ENCODE measurements at places on chromosomes 1 and 21.

- DNase-seq: no peak
Observed at GRCh38 chr21:37074197-37074510, 1.1 kb downstream of the TTC3 start.

DNA sequence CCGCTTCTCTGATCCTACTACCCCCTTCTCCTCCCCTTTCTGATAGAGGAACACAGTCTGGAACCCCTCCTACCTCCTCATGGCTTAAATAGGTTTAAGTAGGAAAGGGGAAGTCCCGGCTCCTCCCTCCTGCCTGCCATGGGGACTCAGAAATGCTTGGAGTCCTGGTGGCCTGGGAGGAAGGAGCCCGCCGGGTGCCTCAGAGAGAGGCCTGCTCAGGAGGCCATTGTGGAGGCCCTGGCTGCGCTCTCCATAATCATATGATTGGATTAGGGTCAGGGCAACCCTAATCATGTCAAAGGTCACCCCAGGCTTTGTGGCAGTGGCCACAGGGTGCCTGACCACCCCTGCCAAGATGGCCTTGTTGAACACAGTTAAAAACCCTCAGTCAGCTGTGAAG is 29.0 kb downstream of the WNT3A start:
- no peak for DNase-seq

DNA sequence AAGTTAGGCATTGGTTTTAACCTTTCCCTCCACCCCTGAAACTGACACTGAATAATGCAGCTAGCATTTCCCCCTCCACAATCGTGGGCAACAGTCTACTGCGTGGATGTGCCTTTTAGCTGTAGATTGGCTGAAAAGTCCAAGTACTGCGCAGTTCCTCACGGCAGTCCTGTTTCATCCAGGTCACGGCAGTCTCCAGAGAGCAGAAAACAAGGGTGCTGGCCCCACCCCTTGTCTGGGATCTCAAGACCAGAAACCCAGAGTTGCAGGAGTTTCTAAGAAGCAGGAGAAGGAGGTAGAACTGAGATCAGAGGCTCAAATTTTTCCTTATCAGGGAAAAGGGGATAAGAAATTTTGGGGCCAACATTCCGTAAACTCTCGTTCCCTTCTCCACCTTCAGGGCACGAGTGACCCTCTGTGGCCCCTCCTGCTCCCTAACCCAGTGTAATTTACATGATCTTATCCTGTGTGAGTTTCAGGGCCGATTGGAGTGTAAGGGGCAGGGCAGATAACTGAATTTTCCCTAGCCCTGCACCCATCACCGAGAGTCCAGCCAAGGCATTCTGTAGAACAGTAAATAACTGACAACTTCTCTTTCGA is 25.9 kb upstream of the PLA2G2C start:
- DNase-seq: no peak

DNA sequence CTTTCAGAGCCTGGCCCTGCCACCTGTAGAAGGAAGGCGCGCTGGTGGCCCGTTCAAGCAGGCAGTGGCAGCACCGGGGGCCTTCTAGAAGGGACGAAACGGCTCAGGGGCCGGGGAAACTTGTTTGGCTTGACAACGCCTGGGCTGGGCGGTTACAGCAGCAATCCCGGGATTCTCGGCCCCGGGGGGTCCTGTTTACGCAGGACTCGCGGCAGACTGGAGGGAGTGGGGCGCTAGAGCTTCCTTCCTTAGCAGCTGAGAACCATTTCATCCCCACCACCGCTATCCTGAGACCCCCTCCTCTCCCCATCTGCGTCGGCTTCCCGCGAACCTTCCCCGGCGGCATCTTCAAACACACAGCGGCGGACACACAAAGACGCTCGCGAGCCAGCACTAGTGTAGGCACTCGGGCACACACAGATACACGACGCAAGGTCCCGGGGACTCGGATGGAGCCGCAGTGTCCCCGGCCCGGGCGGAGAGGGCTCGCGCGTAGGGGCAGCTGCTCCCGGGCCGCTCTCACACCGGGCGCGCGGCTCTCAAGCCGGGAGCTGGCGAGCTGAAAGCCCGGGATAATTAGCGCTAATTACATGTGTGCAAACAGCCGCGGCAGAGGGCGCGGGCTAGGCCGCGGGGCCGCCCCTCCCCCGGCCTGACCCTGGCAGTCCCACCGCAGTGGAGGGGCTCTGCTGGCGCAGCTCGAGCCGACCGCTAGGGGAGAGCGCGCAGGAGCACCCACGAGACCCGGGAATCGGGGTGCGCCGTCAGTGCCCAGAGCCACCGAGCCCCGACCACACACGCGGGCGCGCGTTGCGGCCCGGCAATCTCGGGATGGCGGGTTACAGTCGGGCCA is 271.4 kb downstream of the FOXD2 start:
- DNase-seq: no peak

DNA sequence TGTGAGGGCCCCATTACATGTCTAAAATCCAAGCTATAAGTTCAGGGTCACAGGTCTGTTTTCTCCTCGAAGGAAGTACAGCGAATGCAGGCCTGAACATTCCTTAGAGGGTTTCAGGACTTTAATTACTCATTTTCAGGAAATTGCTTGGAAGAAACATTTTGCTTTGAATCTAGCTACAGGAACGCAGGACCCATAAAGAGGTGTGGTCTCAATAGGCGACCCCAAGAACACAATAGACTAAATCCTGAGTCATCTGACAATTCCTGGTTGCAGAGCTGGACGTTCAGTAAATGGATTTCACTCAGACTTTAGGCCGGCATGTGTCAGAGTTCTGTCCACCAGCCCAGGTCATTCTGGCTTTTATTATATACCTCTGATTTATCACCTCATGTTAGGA is 1.0 kb upstream of the ERG start:
- no peak for DNase-seq

DNA sequence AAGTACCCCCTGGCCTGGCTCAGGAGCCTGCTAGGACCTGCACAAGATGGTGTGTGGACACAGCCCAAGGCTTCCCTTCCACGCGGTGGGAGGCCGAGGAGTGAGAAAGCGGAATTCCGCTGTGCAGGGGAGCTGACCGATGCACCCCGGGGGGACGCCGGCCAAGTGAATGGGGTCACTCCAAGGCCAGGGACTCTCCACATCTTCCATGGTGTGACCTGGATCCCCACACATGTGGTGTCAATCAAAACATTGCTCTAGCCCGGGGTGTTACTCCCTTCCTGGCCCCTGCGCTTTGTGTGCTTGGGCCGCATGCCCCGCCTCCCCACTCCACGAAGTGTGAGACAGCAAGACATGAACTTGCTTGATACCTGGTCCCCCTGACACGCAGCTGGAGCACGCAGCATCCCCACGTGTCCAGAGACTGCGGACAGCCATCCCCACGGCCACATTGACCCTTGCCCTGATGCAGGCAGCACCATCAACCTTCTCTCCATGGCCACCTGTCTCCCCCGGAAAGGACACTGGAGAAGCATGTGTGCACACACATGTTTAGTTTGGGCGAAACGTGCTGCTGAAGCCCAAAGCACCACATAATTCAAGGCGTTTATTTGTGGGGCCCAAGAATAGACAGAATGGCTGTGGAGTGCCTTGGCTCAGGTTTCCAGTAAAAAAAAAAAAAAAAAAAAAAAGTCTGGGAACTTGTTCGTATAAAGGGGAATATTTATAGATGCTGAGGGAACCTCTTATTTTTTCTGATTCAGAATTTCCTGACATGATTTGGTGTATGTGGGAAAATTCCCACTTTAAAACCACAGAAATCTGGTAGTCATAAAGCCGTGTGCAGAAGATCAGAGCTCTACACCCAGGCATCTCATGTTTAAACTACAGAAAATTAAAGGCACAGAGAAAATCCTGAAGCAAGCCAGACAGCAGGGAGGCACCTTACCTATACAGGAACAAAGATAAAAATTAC is 171.7 kb downstream of the HUNK start:
- no peak for DNase-seq

DNA sequence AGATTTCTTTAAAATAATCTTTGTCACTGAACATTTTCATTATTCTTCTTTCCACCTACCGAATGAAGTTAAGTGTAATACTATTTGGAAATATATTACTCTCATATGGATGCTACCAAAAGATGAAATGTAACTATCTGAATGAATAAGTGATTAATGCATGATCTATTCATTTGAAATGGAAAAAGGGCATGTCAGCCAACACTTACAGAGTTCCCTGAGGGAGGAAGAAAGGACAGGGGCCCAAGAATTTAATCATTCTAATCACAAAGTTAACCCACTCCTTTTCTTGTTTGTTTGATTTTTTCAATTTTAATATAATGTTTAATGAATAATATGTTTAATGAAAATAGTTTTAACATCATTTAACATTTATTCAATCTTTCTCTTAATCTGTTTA is 129.4 kb downstream of the ZC3H11B start:
- DNase-seq: no peak

- no peak for DNase-seq
Observed at GRCh38 chr1:85450832-85451231, 14.1 kb downstream of the DDAH1 start.

DNA sequence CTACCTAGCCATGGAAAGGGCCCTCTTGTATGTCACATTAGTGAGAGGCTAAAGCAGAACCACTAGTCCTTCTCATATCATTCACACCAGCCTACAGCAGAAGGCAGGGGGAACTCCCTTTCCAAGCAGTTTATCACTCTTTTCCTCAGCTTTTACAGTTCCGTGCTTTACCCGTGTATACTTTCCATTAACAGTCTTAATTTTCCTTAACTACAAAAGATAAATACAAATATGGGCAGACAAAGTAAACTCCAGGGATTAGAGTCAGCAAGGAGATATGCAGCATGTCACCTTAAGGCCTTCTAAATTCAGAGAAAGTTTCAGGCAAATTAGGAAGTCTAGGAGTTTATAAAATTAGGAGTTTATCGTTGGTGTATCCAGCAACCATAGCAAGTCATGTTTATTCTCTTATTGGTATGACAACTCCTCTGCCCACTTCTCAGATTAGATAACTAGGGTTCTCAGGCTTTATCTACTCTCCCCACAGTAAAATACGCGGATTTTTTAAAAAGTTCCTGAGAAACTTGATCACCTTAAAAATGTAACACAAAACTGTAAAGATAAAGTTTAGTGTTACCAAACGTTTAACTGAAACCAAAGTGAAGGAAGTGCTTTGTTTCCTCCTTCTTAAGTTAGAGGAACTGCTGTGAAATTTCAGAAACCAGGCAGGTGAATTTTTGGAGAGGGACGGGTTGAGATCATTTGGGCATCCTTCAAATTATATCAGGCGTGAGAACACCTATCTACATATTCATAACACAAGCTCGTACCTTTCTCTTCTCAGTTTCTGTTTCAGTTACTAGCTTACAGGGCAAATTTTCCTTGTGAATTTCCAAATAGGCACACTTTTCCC is 42.7 kb upstream of the SLC19A2 start:
- DNase-seq: no peak

DNA sequence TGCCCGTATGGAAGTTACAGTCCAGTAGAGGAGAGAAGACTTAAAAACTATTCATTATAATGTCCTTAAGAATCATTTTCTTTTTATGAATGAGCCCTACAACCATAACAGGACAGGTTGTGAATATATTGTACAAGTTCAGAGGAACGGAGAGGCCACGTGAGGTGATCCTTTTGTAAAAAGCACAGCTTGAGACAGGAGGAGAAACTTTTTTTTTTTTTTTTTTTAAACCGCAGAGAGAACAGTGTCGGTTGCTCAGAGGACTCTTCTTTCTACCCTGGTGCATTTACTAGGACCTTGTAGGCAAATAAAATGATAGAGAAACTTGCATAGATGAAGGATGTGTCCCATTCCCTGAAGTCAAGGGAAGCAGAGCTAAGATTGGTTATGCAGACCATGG is 32.1 kb downstream of the DYRK1A start:
- no peak for DNase-seq

- no peak for DNase-seq
Observed at GRCh38 chr1:151537112-151537511, 3.0 kb upstream of the TUFT1 start.

Measured in stimulated activated CD8-positive, alpha-beta memory T cell treated with anti-CD3 and anti-CD28 coated beads, Interleukin-2, amount 100 ng/mL, for 1 hour (primary cell).